ENCODE measurements at places on chromosomes 4 and X.
A peak's percentile ranks its signal among the peaks of the same experiment; 100 is the strongest.

GRCh38 chr4:138788267-138788790 is 227.3 kb upstream of the NOCT start:
- no peak for DNase-seq

DNA sequence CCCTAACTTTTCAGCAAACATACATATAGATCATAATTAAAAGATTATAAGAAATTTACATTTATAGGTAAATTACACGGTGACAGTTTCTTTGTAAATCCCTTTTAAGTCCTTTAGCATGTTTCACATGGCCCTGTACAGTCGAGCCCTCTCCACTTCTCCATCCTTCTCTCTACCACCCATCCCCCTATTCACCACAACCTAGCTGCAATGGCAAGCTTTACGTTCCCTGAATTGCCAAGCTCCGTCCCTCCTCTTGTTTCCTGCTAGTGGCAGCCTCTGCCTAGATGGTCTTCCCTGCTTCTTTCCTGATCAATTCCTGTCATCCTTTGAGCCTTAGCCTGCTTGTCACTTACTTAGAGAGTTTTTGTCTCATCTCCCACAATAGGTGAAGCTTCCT is 116.2 kb downstream of the TMA16 start:
- no peak for DNase-seq

- no peak for DNase-seq
These were observed 64.0 kb upstream of the CLDN34 start for GRCh38 chrX:9903146-9903545.

GRCh38 chrX:151754047-151754429 is 19.5 kb downstream of the CNGA2 start:
- DNase-seq: no peak

DNA sequence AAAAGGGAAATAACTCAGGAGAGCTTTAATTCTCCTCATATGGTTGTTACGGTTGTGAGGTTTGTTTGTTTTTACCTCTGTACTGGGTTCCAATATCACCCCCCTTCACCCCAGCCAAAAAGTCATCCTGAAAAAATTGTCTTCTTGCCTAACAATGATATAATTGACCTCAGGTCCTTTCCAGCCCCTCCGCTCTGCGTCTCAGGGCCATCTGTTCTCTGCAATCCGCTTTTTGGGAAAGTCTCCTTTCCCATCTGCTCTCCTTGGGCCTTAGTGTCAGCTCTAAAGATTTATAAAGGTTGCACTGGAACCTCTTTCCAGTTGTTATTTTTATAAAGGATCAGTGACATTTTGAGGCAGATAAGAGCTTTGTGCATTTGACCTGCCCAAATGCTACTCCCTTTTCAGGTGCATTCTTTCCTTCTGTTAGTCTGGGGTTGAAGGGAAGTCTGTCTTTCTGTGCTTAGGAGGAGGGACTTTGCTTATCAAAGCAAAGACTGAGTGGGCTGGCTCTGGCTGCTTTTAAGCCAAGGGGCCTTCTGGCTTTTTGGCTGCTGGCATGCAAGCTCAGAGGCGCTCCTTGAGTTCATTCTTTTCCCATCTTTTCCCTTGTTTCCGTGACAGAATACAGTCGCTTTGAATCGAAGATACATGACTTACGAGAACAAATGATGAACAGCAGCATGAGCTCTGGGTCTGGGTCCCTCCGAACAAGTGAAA is 34.1 kb downstream of the DLG3 start:
- no peak for DNase-seq

- DNase-seq: peak; percentile 91
These were observed 27.8 kb downstream of the ELF4 start for GRCh38 chrX:130082244-130083106.

DNA sequence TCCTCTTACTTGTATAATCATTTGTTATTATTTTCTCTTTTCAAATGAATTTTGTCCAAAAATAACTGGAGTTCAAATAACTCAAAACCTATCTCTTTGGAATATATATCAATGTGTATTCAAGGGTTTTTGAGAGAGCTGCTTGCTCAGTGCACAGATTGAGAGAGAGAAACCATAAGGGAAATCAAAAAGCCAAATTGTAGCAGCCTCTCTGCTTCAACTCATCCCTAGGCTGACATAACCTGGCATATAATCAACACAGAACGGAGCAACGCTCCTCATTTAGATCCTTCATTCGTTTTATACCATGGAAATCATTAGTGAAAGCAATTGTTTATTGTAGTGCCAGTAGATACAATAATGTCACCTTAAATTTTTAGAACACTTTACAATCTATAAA is 1.8 kb upstream of the GPM6A start:
- DNase-seq: no peak

- DNase-seq: no peak
These were observed 147.2 kb upstream of the BANK1 start for GRCh38 chr4:101643186-101643837.

- no peak for DNase-seq
These were observed 219.1 kb downstream of the MID1 start for GRCh38 chrX:10401239-10401638.

GRCh38 chr4:120452001-120452400 is 385.4 kb upstream of the MAD2L1 start:
- DNase-seq: no peak

DNA sequence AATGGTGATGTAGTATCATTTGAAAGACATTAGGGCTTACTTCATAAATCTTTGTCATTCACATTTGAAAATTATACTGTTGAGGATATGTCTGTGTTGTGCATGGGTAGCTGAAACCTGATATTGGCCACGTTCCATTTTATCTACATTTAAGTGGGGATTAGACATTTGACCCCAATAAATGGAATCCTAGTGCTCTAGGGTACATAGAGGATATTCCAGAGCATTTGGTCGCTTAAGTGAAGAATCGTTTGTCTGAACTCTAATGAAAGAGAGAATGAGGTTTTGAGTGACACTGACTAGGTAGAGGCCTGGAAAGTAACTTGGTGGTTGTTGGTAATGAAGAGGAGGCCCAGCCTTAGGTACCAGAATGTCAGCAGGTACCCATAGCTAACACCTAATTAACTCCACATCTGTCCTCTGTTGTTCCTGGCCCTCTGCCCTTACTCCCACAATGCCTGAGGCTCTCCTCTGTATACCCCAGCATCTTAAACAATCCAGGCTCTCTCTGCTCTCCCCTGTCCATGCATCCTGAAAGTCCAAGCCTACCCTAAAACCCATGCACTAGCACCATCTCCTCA is 299.5 kb upstream of the KLF3 start:
- no peak for DNase-seq

DNA sequence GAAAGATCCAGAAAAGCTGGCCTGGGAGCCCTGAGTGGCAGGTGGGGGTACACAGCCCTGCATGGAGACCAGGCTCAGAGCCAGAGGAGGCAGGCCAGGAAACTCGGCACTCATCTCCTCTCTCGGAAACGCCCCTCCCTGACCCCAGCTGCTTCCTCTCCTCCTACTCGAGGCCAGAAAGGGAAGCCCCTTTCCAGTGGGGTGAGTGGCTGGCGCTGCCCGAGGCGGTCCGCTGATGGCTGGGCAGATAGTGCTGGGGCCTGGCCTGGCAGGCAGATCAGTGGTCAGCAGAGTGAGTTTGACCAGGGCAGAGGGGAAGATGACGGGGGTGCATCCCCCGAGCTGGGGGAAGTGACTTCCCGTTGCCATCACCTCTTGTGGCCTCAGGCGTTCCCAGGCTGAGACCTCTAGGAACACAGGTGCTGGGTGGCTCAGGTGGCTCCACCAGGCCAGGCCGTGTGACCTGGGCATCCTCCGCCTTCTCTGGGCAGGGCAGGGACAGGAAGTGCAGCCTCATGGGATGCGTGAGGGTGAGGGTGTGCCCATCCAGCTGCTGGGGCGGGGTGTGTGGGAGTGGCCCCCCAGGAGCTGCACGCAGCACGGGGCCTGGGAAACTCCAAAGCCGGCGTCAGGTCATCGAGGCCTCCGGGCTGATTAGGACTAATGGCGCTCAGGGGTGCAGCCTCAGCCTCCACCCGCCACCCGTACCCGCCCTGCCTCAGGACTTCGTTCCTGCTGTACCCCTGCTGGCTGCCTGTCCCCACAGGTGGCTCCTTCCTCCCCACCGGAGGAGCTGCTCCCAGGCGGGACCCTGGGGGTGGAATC is 5.7 kb downstream of the SH3BP2 start:
- DNase-seq: peak; percentile 49

- DNase-seq: no peak
These were observed 9.3 kb upstream of the NAT8L start for GRCh38 chr4:2049811-2050210.

DNA sequence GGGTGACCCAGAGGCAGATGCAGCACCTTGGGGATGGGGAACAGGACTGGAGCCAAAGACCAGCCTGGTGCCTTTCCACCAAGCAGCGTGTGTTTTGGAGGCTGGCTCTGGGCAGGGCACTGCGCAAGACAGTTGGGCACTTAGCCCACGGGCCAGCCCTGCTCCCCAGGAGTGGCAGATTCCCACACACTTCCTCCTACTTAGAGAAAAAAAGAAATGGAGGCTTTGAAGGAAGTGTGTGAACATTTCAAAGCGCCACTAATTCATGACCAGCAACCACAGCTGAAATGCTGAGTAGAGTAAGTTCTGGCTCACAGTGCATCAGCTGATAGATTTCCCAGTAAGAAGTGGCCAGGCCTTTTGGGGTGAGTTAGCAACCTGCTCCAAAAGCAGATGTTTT is 54.9 kb upstream of the LGI2 start:
- no peak for DNase-seq

- DNase-seq: no peak
These were observed 9.9 kb downstream of the CPEB2 start for GRCh38 chr4:15012017-15012788.

- DNase-seq: no peak
These were observed 808.3 kb downstream of the RPA4 start for GRCh38 chrX:97691901-97692455.

GRCh38 chrX:6941041-6941440 is 206.5 kb upstream of the STS start:
- DNase-seq: no peak

DNA sequence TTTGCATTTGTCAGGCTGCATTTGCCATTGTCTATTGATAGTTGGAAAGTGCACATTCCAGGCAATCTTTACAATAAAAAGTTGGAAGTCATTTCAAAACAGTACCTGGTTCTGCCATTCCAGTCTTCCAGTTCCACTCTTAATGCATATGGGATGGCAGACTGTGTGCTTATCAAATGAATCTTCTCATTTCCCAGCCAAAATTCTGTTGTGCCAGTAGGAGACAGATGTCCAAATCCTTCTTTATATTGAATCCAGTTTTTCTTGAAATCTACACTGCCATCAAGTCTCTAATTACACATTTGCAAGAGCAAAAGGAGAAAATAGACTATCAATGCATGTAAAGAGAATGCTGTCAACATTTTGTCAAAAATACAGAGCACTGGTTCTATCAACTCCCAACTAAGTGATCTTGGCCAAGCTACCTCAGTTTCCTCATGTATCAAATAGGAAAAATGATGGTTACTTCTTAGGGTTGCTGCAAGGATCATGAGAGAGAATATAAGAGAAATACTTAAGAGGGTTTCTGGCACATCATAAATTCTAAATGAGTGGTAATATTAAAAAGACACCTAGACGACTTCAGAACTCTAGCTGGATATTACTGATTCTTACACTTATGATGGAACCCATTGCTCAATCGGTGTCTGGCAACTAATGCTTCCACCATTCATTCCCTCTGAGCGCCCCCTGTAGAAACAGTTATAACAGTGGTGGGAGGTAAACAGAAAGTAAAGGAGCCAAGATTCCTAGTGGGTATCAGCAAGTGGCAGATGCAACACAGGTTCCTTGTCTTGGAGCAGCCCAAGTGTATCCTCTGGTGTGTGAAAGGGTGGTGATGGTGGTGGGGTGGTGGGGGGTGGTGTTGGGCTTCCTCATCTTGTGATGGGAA is 3.8 kb downstream of the FGG start:
- no peak for DNase-seq
